ENCODE measurements at places on chromosomes 7 and 10.

GRCh38 chr10:30092151-30092790 lies 32.9 kb upstream of the JCAD start:
- no peak for DNase-seq

DNA sequence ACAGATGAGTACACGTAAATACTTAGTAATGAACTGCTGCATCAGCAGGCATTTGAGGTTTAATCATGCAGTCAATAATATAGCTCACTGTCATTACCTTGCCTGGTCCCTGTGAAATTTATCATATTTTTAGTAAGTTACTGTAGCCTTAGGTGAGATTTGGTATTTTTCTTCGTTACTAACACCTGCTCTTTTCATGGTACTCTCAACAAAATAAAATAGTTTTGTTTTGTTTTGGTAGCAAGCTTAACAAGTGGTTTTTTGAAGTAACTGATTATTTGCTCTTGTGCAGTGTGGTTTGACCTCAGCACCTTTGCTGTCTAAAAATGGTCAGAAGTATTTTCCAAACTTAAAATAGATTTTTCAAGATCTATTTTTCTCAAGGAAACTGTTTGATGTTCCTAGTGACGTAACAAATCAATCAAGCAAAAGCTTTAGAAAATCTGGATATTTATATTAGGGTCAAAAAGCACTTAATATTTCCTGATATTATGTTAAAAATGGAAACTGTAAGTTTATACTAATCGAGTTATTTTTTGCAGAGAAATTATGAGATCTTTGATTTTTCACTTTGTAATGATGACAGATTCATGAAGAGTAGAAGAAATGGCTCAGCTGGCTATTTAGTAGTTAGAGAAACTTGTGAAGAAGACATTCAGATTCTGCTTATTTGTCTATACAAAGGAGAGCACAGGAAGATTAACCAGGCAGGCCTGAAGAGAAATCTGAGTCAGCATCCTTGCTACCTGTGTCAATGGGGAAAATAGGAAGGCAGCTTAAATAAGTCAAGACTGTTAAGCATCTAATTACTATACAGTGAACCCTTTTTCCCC lies 21.0 kb upstream of the RPA3 start:
- no peak for DNase-seq

GRCh38 chr10:46033602-46034011 lies 3.2 kb upstream of the NCOA4 start:
- peak; percentile 34 for DNase-seq

DNA sequence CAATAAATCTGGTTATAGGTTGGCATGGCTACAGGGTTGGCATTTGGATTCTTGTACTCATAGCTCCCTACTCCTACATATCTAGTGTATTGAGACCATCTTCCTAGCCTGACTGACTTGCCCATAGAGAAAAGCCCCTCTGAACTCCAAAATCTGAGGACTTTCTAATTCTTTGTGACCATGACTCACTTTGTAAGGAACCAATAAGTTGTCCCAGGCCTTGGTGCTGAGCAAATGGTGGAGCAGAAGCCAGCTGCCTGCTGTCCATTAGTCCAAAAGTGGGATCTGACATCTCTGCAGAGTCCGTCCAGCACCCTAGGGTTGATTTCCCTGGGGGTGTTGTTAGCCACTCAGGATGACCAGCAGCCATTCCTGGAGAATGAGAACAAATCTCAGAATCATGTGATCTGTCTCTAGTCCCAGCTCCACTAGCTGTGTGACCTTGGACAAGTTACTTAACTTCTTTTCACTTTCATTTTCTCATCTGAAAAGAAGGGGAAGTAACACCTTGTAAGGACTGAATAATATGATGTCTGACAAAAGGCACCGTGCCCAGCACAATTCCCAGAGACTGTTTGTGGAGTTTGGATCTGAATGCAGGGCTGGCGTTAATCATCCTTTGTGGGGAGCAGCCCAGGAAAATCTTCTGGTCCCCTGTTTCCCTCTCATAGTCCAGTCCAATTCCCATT lies 44.1 kb downstream of the MTURN start:
- DNase-seq: no peak

- no peak for DNase-seq
Observed at GRCh38 chr10:24303522-24304310, 94.8 kb downstream of the KIAA1217 start.
